NCI-H1930 (cell line): ENCODE measurements at places on chromosomes 1 and 21.

DNA sequence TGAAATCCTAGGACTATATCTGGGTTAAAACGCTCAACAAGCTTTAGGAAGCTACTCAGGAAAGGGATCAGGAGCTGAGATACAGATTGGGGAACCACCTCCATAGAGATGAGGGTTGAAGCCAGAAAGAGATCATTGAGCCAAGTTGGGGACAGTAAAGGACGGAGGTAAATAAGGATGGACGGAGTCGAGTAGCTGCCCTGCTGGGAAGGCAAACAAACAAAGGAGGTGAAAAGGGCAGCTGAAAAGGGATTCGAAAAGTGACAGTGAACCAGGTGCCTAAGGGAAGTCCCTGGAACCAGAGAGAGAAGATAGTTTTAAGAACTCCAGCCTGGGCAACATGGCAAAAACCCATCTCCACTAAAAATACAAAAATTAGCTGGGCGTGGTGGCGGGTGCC, 6.3 kb upstream of the CAMSAP2 start:
- no peak for DNase-seq

DNA sequence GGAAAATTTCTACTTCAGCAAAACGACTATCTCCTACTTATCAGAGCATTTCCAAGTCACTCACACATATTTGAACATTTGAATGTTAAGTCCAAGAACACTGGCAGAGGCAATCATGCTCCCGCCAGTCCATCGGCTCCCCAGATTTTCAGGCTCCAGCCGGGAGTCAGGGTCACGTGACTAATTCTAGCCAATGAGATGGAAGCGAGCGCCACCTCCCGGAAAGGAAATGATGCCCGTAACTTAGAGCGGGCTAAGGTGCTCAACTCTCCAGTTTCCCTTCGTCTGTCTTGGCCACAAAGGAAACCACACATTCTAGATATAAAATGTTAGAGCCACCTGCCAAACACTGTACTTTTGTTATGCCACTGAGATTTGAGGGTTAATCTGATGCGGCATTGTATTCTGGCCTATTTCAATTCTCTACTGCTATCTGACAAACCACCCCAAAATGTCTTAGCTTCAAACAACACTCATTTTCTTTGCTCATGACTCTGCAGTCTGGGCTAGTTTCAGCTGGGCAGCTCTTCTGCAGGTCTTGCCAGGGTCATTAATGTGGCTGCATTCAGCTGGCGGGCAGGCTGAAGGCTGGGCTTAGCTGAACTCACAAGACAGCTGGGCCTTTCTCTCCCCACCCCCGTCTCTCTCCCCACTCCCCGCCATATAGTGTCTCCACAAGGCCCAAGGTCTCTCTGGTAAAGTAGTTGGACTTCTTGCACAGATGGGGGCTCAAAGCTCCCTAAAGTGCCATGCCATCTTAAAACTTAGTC, 16.5 kb upstream of the LHX4 start:
- no peak for DNase-seq

- DNase-seq, result no peak
Measured at GRCh38 chr21:34845521-34846451, 177.0 kb downstream of the CLIC6 start.

DNA sequence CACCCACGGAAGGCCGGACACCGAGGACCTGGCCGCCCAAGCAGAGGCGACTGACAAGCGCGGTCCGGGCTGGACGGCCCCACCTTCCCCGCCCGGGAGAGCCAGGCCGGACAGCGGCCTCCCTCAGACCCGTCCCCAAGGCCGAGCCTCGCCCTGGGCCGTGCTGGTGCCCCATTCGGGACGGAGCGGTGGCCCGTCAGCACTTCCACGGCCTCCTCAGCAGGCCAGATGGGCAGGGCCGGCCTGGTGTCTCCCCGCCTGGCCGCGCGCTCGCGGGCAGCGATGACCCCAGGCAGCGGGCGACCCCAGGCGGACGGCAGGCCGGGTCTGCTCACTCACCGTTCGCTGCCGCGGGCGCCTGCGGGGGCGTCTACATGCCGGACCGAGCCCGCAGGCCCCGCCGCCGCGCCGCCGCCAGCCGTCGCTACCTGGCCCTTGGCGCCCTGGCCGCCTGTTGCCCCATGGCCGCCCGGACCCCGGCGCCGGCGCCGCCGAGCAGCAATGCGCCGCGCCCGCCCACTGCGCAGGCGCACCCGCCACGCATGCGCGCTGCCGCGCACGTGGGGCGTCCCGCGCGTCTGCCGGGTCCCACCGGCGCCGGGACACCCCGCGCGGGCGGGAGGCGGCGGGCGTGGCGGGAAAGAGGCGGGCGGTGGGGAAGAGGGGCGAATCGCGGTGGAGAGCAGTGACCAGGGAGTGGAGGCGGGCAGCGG, at the start of gene NADK:
TSS of gene NADK (minus strand) at position 521 of the 713 bp plus-strand sequence. CDS start 13,064 bp downstream, outside the sequence.
- DNase-seq, result peak; percentile 61

- no peak for DNase-seq
Measured at GRCh38 chr1:46638921-46639320, 22.3 kb upstream of the MOB3C start.

GRCh38 chr1:223245411-223245810, 102.4 kb upstream of the TLR5 start:
- no peak for DNase-seq

DNA sequence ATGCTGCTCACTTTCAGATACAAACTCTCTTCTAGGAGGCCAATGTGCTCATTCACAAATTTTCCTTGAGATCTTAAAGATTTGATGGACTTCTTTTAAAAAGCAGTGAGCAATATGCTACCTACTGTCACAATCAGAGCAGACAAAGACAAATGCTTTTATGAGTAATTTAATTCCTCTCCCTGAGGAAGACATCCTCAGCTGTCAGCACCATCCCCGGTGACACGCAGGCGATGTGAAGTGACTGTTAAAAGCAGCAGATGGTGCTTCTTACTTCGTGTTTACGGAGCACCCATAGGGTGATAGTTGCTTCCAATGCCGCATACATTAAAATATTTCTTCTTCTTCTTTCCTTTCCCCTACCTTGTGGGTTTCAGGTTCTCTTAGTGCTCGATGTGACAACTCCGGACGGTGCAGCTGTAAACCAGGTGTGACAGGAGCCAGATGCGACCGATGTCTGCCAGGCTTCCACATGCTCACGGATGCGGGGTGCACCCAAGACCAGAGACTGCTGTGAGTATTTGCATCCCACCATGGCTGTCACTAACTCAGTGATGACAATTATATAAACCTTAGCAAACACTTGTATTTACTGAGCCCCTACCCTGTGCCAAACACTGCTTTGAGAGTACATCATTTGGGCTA, 29.1 kb downstream of the LAMC2 start:
- DNase-seq, result no peak

DNA sequence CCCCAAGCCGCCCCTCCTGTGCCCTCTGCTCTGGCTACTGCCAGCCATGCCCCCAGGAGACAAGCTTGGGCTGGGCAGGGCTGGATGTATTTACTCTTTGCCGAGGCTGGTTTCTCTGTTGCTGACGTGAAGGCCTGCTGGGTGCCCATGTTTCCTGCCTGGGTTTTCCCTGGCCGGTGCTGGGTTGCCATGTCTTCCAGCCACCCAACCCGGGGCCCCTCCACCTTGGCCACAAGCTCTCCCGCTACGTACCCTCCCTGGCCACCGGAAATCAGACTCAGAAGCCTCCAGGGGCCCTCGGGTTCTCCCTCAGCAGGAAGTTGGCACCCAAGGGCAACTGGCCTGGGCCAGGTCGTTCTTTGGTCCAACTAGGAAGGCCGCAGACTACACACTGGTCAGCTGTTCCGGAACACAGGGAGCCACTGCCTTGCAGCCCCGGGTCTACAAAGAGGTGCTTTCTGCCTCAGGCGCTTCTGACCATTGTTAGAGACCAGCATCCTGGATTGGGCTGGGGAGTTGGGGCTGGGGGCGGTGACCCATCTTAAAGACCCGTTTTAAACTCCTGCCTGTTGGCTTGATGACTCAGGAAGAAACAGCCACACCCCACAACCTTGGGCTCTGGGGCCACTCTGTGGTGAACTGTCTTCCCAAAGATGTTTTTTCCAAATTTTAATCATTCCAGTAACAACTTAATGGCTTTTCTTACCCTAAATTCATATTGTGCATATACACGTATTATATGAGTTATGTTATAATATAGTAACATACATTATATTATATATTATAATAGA, 71.2 kb upstream of the RUNX3 start:
- no peak for DNase-seq

- no peak for DNase-seq
Measured at GRCh38 chr1:221725735-221726672, 15.9 kb downstream of the DUSP10 start.

DNA sequence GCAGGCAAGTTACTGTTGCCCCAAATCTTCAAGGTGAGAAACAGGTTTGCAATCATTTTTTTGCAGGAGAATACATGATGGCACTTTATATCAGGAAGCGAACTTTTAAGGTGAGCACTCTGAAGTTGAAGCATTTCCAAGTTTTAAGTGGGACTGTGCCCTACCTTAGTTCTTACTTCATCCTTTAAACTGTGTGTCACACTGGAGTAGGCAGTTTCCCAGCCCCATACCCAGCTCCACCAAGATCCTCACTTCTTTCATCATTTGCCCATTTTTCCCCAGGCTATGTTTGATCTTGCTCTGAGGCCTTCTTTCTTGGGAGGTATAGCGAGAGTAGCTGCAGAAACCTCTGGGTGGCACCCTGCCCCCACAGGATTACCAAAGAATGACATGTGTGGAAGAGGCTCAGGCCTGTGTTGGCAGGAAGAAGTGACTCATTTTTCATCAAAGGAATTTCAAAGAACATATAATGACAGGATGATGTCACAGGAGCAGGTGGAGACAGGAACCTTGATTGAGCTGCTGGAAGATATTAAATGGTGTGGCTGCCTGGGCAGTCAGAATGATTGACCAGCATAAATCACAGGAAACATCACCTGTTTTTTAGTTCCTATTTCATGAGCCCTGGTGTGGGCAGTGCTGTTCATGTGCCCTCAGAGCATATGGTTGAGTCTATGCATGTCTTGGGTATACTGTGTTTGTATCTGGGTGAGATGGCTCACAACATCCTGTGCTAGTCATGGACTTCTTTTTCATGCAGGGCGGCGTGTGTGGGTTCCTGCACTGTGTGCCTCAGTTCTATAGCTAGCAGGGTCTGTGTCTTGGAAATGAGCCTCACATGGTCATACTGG, 20.8 kb upstream of the MACF1 start:
- no peak for DNase-seq

GRCh38 chr1:59083946-59084865, 212.7 kb upstream of the FGGY start:
- no peak for DNase-seq

DNA sequence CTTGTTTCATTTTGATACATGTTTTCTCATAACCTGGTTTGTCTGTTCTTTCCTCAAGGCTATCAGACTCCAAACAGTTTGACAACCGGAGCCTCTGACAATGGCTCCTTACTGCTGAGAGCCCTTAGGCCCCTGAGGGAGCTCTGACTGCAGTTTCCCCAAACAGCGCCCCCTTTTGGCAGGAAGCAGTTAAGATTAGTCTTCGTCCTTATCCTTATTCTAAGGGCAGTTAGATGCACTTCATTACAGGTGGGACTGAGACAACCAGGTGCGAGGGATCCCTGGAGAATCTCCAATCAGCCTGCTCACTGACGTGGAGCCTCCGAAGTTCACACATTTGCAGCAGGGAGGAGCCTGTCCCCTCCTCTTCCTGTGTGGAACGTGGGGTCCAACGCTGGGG, 393.1 kb downstream of the BRINP3 start:
- no peak for DNase-seq

DNA sequence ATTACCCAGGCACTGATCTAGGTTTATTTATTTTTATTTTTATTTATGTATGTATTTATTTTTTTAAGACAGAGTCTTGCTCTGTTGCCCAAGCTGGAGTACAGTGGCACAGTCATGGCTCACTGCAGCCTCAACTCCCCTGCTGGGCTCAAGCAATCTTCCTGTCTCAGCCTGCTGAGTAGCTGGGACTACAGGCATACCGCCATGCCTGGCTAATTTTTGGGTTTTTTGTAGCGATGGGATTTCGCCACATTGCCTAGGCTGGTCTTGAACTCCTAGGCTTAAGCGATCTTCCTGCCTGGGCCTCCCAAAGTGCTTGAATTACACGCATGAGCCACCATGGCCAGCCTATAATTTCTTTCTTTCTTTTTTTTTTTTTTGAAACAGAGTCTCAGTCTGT, 9.4 kb downstream of the PHACTR4 start:
- no peak for DNase-seq

DNA sequence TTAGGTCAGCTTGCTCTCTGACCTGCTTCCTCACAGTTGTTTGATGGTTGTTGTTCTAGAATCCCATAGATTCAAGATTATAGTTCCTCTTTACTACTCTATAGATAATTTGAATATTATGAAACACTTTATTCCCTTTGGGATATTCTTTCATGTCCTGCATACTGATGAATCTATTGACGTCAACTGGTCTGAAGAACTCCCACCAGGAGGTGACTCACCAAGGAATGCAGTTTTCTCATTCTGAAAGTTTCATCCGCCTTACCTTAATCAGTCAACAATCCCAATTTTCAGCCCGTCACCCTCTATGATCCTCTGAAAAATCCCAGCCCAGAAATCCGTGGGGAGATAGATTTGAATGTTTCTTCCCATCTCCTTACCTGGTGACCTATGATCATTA, 834.1 kb upstream of the PRMT6 start:
- no peak for DNase-seq

GRCh38 chr21:42548687-42549406, 35.2 kb downstream of the SLC37A1 start:
- DNase-seq, result no peak

DNA sequence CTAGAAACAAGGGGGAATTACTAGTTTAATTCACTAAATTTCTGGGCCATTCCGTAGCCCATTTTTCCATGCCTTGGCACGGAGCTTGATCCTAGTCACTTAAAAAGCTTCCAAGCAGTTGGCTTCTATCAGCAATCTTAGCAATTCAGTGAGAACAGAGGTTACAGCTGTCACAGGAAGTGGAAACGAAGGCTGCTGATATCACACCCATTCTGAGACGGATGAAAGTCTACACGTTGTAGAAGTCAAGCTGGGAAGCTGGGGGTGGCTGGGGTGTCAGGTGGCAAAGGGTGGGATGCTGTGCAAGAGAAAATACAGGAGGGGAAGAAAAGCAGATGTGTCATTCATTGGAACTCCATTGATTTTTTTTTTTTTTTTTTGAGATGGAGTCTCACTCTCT, 11.8 kb upstream of the STMN1 start:
- DNase-seq, result no peak

DNA sequence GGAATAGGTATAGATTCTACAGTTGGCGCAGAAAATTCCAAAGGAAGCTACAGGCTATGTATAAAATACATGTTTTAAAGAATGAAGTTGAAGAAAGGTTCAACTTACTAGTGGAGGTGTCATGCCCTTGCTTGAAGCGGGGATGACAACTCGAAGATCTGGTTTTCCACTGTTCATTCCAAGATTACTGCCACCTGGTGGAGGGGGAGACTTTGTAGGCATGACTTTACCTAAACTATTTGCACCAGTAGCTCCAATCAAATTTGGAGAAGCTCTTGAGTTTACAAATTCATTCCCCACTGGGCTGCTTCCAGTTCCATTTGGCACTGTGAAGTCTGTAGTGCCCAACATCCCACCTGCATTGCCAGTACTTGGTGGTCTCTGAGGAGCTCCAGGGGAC, 81.7 kb downstream of the AXDND1 start:
- DNase-seq, result no peak

DNA sequence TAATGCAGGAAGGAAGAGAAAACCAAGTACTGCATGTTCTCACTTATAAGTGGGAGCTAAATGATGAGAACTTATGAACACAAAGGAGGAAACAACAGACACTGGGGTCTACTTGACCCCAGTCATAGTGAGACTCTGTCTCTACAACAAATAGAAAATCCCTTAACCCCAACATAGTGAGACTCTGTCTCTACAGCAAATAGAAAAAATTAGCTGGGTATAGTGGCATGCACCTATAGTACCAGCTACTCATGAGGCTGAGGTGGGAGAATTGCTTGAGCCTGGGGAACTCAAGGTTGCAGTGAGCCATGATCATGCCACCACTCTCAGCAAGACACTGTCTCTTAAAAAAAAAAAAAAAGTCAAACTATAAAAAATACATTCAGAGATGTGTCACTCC, 42.7 kb downstream of the GIPC2 start:
- no peak for DNase-seq
